Vagina (tissue), 2 donors: ENCODE measurements at places on chromosomes 2 and 18.

- no peak for DNase-seq
Measured at GRCh38 chr2:102283996-102284395, 27.4 kb upstream of the IL1RL1 start.

- DNase-seq = peak; percentile 64
Measured at GRCh38 chr2:60335533-60336237, 217.8 kb downstream of the BCL11A start.

DNA sequence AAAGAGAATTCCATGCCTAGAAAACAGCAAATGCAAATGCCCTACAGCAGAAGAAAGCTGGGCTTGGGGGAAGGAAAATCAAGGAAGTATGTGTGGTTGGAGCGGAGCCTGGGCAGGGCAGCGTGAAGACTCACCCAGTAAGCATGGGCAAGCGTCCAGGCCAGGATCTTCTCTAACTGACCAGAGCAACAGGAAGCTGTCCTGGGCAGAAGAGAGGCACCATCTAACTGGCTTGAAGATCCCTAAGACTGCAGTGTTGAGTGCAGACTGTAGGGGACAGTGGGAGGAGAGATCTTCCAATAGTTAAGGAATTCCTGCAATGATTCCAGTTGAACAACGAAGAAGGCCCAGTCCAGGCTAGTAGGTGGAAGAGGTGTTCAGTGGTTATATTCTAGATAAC, 57.9 kb downstream of the NXPH2 start:
- DNase-seq = no peak

DNA sequence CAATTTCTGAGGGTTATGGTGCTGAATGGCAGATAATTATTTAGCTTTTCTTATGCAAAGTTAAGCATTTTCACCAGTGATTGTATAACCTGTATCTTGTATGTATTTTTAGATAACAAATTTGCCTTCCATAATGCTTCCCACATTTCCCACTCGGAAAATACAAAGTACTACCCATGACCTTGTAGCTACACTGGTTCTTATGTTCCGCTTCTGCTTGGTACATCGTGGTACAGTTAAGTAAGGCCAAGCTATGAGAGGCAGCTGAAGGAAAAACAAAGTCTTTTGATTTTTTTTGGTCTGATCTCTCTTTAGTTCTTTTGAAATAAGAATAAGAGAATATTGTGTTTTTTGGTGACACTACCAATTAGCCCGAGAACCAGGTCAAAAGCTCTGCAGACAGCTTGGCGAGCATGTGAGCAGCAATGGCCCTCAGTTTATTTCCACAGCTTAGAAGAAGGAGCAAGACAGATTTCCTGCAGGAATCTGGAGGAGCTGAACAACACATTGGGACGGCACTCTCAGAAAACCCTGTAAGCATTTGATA, 26.8 kb downstream of the SH3YL1 start:
- DNase-seq = no peak

DNA sequence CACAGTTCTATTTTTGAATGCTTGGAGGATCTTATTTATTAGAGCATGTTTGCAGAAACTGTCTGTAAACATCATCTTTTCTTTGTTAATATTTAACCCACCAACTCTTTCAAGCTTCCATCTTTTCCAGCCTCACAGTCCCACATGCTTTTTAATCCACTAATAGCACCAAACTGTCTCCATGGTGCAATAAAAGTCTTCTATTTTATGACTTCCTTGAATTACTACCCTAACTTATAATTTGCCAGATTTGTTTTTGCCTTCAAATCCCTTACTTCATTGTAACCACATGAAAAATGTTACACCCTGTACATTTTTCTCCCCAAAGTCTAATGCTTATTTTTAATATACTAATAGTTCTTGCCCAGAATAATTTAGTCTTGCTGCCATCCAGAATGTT, 792.6 kb downstream of the PLCL1 start:
- no peak for DNase-seq

- DNase-seq = no peak
Measured at GRCh38 chr2:60054571-60055340, 498.7 kb downstream of the BCL11A start.

DNA sequence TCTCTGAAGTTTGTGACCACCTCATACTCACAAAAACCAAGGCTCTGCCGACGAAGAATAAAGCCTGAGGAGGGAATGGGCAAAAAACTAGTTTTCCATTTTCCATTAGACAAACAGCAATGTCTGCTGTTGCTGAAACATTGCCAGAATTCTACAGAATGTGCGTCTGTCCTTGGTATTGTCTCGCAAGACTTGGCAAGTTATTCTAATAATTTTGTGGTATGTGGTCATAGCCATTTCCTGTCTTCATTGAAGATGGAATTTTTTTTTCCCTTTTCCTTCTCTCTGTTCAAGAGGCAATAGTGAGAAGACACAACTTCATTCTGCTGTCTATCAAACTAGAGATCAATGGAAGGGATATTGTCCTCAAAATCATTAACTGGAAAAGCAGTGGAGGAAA, 296.1 kb downstream of the RND3 start:
- no peak for DNase-seq

- no peak for DNase-seq
Measured at GRCh38 chr18:59029663-59030429, 109.8 kb upstream of the SEC11C start.
